Nephron progenitor cell (in vitro differentiated cells): ENCODE measurements at places on chromosomes 3 and 15.

GRCh38 chr15:80727196-80727595 lies 32.1 kb downstream of the ABHD17C start:
- no peak for DNase-seq

- DNase-seq, result no peak
Measured at GRCh38 chr3:131007256-131007655, 19.4 kb downstream of the ASTE1 start.

GRCh38 chr15:68585574-68586273 lies 6.9 kb downstream of the CORO2B start:
- no peak for DNase-seq

DNA sequence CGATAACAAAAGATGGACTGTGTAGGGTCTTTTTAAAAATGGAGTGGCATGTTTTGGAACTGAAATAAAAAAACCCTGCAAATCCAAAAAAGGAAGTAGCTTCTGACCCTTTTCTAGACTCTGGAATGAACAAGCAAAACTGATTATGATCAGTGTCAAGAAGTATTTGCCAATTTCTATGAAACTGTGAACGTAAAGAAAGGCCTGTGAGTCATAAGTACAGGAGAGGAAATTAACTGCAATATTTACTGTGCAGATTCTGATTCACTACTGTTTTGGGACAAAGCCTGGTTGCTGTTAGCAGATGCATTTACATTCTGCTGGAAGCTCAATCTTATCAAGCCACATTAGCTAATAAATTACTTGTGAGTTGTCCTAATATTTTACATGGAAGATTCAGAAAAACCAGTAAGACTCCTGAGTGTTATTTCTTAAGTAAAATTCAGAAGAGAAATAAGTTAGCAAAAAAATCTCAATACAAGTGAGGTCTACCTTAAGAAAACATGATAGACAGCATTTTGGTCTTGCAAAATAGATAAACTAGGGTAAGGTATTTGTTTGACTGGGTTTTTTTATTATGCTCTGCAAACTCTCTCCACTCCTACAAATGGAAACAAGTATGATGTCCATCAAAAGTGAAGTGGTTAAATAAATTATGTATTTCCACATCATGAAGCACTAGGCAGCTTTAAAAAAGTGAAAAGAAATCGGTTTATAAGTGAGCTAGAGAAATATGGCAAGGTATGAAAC lies 90.2 kb upstream of the LMOD3 start:
- no peak for DNase-seq

DNA sequence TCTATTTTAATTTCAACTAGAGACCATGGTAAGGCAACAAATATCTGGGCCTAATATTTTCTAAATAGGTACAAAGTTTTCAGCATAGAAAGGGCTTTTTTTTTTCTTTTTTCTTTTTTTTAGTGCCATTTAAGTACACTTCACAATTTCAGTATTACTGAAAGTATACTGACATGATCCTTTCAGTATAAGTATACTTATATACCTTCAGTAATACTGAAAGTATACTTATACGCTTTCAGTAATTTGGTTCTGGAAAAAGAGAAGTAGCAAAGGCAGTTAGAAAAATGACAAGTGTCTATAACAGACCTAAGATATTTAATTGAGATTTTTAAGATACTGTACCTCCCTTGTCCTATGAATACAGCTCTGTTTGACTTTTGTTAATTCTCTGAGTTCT lies 339.2 kb downstream of the EPHA3 start:
- DNase-seq, result no peak

- DNase-seq, result no peak
Measured at GRCh38 chr3:426072-426471, 229.5 kb downstream of the CHL1 start.

GRCh38 chr3:158419820-158420653 lies 151.0 kb upstream of the MLF1 start:
- no peak for DNase-seq
